Astrocyte (in vitro differentiated cells and primary cell): ENCODE measurements at places on chromosomes 13 and 19. TPM values are rescaled to one million over a fixed set of nuclear protein-coding genes. Genes with fewer than 3 reads are reported as not detected.

DNA sequence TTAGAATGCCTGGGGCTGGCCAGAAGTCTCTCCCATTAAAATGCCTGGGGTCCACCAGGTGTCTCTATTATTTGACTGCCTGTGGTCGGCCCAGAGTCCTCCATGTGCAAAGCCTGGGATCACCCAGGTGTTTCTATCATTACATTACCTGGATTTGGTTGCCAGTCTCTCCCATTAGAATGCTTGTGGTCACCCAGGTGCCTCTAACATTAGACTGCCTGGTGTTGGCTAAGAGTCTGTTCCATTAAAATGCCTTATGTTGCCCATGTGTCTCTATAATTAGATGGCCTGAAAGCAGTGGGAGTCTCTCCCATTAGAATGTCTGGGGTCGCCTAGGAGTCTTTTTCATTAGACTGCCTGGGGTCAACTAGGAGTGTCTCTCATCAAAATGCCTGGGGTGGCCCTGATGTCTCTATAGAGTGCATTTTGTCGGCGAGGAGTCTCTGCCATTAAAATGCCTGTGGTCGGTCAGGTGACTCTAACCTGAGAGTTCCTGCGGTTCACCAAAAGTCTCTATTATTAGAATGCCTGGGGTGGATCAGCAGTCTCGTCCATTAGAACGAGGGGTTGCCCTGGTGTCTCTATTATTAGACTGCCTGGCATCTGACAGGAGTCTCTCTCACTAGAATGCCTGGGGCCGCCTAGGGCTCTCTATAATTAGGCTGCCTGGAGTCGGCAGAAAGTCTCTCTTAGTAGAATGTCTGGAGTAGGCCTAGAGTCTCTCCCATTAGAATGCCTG is 1540.5 kb downstream of the UQCRFS1 start:
- no peaks in the 10 kb centered on the region for H3K27me3 ChIP-seq
- no peaks in the 10 kb centered on the region for H3K36me3 ChIP-seq
- no peak overlapping the region for H3K4me3 ChIP-seq
- H3K4me1 ChIP-seq = no peaks in the 10 kb centered on the region
- no peak overlapping the region for H3K27ac ChIP-seq

KLK8 gene
- total RNA-seq = not detected in 2 replicates

KASH5 gene
- total RNA-seq = not detected in 2 replicates

ZNF677 gene
- total RNA-seq = 28.6 and 29.6 TPM in 2 replicates
